ENCODE measurements at places on chromosomes 7 and 10.

- no peak for DNase-seq
Observed at GRCh38 chr7:36939816-36940215, 215.5 kb upstream of the AOAH start.

- no peak for DNase-seq
Observed at GRCh38 chr7:10484767-10485166, 488.9 kb upstream of the PHF14 start.

- DNase-seq, result no peak
Observed at GRCh38 chr7:112462236-112462635, 12.0 kb downstream of the IFRD1 start.

DNA sequence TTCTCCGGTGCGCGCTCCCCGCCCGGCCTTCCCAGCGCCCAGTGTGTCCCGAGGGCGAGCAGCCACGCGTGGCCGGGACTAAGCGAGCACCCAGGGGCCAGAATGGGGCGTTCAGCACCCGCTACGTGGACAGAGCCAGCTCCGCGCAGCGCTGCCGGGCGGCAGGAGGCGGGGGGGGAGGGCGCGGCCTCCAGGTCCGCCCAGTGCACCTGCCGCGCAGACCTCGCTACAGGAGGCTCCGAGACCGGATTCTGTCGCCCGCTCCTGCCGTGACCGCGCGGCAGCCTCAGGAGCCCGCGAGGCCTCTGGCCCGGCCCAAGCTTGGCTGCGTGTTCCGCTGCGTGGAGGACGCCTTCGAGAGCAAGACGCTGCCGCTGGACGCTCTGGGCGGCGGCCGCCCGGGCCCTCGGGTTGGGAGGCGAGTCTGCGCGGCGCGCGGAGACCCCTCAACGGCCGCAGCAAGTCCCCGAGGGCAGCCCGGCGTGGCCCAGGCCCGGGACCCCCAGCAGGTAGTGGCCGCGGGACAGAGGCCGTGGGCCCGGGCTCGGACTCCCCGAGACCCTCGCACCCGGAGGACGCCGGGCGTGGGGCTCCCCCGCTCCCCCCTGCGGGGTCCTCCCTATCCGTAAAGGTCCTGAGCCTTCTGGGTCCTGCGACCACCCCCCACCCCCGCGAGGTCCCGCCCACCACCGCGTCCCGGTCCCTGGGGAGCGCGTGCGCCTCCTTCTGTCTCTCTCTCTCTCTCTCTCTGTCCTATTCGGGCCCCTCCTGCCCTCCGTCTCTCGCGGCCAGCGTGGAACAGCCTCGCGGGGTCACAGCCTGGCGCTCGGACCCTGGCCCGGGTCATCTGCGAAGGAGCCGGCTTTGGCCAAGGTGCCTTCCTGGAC lies 904 bp upstream of the DPYSL4 start:
- DNase-seq, result no peak

DNA sequence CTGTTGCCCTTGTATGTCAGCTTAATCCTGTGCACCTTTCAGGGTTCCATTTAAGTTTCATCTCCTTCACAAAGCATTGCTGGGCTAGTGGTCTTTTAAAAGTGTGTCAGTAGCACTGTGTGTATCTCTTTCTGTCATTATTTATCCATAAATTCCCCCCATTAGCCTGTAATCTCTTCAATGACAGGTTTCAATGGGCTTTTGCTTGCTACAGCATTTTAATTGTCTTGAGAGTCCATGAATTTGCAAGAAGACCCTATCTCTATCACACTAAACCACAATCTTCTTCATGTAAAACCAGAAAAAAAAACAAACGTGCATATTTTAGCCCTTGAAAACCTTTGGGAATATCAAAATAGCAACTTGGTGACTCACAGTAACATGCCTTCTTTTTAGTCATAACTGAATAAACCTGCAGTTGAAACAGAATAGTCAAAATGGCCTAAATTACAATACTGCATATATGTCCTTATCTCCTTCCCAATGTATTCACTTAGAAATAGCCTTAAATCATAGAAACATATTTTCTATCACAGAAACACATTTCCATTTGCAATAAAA lies 118.6 kb downstream of the PON1 start:
- DNase-seq, result no peak

All from 8988T (cell line).